ENCODE measurements at places on chromosomes 11 and 22. TPM values are rescaled to one million over a fixed set of nuclear protein-coding genes. Genes with fewer than 3 reads are reported as not detected.

PLAAT3 gene
- total RNA-seq, result 126 TPM

DNA sequence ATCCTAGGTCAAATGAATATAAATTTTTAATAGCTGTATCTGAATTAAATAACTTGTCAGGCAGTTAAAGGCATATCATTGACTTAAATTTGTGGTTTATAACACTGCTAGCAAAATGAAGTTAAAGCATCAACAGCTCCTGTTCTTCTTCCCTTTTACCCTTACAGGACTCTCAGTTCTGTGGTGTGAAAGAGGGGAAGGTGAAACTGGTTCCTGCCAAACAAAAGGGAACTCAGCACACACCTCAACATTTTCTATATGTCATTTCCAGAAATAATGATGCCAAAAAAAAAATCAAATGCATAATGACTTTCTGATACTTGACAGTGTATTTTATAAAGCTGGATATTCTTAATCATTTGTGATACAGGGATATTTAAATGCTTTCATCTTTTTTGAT is 21.2 kb downstream of the ARL14EP start:
- no peak for DNase-seq

- no peak for DNase-seq
Measured at GRCh38 chr11:2858995-2859698, 26.4 kb downstream of the CDKN1C start.

DNA sequence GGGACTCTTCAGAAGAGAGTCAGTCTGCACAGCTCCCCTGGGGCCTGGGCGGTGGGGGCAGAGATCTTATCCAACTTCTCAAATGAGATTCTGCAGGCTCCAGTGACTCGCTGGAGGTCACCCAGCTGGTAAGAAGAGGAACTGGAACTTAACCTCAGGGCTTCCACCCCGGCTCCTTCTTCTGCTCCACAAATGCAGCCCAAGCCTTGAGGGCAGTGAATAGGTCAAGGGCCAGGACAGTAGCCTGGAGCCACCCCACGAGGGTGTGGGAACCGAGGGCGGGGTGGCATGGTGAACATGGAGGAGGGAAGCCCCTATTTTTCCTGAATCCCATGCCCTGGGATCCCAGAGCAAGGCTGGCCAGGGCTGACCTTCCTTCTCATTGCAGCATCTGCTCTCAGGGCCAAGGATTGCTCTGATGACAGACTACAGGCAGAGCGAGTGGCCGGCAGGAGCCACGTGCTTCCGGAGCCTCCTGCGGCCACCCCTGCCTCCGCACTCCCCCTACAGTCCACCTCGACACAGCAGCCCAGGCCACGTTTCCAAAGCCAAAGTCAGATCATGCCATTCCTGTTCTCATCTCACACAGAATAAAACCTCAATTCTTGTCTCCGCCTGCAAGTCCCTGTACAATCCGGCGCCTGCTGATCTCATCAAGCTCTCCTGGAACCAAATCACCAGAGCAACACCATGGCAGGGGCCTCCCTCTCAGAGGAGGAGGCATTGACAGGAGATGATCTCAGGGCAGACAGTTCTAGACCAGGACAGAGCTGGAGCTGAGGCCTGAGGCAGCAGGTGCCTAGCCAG is 21.1 kb upstream of the UPK3A start:
- peak; percentile 77 for DNase-seq

OR52A1 gene
- total RNA-seq, result not detected

DNA sequence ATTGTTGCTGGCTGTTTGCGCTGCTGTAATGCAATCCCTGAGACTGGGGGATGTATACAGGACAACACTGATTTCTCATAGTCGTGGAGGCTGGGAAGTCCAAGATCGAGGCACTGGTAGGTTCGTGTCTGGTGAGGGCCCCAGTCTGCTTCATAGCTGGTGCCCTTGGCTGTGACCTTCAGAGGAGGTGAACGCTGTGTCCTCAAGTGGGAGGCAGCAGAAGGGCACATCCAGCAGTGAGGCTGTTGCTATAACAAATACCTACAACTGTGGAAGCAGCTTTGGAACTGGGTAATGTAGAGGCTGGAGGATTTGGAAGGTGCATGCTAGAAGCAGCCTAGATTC is 21.3 kb downstream of the KRTAP5-5 start:
- no peak for DNase-seq

GRCh38 chr22:24106385-24107381 is 74.6 kb upstream of the SUSD2 start:
- DNase-seq, result no peak

DNA sequence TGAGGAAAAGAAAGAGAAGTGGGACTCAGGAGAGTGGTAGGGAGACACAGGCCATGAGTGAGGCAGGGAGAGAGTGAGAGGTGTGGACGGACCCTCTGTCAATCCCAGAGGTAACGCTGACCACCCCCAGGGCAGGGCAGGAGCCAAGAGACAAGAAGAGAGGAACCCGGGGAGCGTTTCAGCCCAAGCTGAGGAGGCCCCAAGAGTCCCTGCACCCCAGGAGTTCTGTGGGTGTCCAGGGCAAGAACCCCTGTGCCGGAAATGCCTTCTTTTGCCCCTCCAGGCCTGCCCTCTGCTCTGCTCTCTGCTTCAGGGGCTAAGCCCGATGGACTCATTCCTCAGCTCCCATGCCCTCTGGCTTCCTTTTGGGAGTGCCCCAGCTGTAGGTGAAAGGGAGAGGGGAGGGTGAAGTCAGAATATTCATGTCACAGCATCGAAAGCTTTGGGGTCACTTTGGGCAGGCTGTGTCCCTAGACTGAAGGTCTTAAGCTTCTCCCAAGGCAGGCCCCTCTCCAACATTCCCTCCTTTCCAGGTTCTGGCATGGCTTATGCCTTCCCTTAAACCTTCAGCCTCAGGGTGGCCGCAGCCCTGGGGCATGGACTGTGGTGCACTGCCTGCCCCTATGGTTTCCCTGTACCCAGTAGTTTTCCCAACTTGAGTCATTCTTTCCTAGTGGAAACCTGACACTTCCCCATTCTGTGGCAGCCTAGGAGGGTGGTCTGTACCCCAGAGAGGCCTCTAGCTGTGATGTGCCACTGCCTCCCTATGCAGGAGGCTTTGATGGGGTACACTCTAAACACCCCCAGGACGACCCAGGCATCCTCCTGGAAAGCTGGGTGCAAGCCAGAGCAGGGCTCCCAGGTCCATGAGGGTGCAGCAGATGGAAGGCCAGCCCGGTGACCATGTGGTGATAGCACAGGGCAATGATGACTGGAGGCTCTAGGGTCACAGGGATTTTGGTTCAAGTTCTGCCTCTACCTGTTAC is 27.1 kb downstream of the MYEOV start:
- no peak for DNase-seq

GRCh38 chr11:65291613-65292012 is 23.1 kb upstream of the CDC42EP2 start:
- DNase-seq, result no peak

CHORDC1 gene
- total RNA-seq, result 27.3 TPM

TTLL1 gene
- total RNA-seq, result 8.4 TPM

DNA sequence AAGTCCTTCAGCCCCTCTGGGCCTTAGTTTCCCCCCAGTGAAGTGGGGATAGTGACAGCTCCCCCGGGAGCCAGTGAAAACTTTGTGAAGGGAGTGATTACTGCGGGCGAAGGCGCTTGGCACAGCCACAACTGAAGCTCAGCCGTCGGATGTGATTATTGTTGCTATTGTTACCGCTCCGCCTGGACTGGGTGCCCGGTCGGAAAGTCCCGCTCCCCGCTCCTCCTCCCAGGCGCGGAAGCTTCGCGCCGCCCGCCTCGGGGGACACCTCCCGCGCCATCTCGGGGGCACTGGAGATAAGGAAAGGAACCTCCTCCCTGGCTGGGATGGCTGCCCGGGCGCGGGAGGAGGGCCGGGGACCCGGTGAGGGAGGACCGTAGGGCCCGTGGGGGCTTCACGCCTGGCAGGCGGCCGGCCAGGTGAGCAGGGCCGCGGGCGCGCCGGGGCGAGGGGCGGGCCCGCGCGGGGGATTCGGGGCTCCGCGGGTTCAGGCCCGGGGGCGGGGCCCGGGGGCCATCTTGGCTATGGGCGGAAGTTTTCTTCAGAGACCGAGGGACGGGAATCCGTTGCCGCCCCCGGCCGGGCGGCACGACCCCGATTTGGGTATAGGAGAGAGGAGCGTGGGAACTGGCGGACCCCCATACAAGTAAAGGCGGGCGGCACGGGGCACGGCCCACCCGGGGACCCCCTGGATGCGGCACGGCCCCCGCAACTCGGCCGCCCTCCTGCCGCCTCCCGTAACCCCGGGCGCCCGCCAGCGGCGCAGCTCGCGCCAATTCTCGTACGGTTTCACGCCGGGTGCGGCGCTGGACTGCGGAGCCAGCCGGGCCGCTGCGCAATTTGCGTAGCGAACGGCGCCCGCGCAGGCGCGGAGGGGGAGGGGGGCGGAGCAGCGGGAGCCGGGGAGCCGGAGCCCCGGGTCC is at the start of gene GPR137:
Gene GPR137 (plus strand): TSS at position 887 of the 923 bp plus-strand sequence. CDS start 677 bp downstream, outside the sequence.
- peak; percentile 90 for DNase-seq

SMC1B gene
- total RNA-seq, result not detected

DNA sequence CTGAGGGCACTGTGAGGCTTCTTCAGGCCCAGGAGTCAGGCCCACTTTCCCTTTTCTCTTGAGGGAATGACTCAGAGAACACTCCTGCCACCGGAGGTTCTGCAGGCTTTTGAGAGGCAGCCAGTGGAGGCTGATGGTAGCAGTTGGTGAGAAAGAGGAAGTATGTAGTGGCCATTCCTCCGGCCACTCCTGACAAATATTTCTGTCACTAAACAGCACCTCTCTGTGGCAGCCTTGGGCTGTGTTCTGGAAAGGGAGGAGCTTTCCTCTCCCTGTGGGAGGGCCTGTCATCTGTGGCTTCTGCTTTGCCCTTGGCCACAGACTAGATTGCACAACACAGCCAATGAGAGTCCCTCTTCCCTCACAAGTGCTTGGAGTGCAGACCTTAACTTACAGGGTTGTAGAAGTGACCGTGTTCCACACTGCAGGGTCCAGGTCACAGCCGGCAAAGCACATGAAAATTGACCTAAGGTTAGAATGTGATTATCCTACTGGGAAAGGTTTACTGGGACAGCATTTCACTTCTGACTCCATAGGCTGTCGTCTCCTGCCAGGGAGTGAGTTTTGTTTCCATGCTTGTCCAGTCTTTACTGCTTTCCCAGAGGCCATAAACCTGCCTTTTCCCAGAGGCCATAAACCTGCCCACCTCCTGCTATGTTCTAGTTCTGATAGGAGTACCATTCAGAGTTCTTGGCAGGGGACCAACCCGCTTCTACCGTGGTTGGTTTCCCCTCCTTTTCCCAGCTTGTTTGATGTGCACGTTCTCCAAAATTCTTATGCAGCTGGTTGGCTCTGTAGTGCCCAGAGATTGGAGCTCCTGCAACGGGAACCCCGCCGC is 33.3 kb downstream of the MARK2 start:
- peak; percentile 76 for DNase-seq

- DNase-seq, result no peak
Measured at GRCh38 chr22:40919446-40919845, 31.7 kb upstream of the RBX1 start.

- no peak for DNase-seq
Measured at GRCh38 chr11:60504219-60504905, 10.8 kb upstream of the MS4A13 start.

- DNase-seq, result no peak
Measured at GRCh38 chr22:50320116-50320515, 6.7 kb downstream of the DENND6B start.

SMTNL1 gene
- total RNA-seq, result not detected

NAALADL1 gene
- 3.9 TPM for total RNA-seq

CDHR5 gene
- total RNA-seq, result not detected

VSIG10L2 gene
- not detected for total RNA-seq

DNA sequence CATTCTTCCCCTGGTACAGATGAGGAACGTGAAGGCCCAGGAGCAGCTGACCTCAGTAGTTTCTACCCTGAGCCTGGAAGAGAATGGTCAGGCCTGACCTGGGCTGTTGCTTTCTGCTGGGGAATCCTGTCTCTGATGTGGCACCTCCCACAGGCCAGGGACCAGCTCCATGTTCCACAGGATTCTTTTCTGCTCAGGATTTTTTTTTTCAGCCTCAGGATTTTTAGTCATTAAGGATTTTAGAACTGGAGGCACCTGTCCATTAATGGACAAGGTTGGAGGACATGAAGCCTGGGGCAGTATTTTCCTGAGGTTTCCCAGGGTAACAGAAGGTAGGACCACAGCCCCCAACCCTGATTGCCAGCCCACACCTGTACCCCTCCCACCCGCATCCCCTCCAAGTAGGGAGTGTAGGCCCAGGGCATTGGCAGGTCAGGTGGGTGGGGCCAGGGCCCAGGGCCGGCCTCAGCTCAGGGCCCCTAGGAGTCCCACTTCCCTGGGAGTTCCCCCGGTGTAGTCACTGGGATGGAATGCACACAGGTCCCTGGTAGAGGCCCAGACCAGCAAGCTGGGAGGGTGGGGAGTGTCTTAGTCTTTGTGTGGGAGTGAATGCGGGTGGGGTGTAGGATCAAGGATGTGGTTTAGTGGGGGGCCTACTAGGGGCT is 16.1 kb downstream of the BIK start:
- DNase-seq, result no peak

UBQLN3 gene
- not detected for total RNA-seq

- no peak for DNase-seq
Measured at GRCh38 chr11:79229047-79229446, 211.8 kb downstream of the TENM4 start.

DNA sequence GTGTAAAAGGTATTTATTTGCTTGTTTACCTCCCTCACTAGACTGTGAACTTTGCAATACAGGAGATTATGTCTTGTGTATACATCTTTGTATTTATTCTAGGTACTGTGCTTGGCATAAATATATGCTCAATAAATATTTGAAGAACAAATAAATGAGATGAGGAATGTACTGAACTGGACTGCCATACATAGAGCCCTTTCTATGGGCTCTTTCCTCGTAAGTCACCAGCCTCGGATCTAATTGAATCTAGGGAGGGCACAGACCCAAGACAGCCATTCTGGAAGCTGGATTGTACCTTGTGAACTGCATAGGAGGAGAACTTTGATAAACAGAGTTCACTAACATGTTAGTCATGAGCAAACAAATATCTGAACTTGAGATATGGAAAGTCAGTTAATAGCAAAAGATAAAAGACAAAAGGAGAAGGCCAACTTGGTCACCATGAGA is 503.9 kb downstream of the INSC start:
- DNase-seq, result no peak

- no peak for DNase-seq
Measured at GRCh38 chr11:83866655-83867054, 580.5 kb upstream of the CCDC90B start.

DNA sequence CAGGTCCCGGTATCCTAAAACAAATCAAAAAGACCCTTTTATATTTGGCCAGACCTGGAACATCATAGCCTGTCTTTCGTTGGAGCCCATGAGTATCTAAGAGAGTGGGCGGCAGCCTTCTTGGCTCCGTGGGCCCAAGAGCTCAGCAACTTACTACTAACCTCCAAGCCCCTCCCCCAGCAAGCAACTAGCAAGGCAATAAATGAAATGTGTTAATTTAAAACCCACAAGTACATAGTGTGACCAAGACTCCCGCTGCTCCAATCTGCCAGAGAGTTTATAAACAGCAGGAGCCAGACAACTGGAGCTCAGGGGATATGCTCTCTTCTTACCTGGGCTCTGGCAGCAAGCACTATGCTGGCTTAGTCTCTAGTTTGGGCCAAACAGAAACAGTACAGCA is 40.8 kb upstream of the CYP2D6 start:
- DNase-seq, result no peak

PDGFB gene
- total RNA-seq, result 21.8 TPM

OMP gene
- not detected for total RNA-seq

Data from heart left ventricle (tissue), 16 donors.